Stimulated activated CD8-positive, alpha-beta memory T cell treated with anti-CD3 and anti-CD28 coated beads, Interleukin-4, amount 100 ng/mL, for 4 hours (primary cell): ENCODE measurements at places on chromosomes 13 and 19.

DNA sequence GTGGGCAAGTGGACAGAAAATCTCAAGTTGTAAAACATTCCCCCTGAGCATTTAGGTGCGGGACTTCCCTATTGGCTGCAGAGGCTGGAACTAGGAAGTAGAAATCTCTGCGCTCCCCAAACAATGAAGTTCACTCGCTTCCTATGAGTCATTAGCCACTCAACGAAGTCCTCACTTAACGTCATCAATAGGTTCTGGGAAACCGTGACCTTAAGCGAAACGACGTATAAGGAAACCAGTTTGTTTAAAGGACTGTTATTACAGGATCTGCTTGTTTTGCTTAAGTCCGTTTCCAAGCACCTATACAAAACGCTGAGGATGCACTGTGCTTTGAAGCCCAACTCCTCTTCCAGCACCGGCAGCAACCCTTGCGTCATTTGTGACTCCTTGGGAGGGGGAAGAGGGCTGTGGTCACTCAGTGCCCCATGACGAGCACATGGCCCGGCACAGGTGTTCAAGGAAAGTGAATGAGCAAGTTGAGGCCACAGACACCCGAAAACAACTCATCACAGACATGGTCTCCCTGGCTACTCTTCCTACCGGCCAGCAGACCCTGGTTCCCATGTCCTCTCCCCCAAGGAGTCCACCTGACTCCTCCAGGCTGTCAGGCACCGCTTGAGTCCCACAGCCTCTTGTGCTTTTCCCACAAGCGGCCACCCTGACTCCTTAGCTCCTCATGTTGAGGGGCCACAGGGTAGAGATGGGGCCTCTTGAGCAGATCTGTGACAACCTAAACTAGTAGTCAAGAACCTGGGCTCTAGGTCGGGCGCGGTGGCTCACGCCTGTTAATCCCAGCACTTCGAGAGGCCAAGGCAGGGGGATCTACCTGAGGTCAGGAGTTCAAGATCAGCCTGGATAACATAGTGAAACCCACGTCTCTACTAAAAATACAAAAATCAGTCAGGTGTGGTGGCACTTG, 4.8 kb downstream of the RPS16 start:
- no peak for DNase-seq

DNA sequence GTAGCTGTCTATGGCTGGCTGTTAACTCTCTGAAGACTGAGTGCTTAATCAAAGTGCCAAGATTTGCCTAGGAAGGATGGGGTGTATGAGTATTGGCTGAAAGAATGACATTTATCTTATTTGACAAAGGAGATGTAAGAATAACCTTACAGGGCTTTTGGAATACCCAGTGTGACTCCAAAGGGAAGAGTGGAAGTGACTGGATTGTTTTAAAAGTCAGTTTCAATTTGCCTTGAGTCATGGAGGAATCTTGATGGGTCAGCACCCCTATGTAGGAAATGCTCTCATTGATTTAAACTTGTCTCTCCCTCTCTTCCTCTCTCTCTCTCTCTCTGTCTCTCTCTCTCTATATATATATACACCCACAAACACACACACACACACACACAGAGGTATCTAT, 118.4 kb upstream of the CLDN10 start:
- DNase-seq = no peak

GRCh38 chr13:49560270-49561061, 24.9 kb downstream of the RCBTB1 start:
- no peak for DNase-seq

DNA sequence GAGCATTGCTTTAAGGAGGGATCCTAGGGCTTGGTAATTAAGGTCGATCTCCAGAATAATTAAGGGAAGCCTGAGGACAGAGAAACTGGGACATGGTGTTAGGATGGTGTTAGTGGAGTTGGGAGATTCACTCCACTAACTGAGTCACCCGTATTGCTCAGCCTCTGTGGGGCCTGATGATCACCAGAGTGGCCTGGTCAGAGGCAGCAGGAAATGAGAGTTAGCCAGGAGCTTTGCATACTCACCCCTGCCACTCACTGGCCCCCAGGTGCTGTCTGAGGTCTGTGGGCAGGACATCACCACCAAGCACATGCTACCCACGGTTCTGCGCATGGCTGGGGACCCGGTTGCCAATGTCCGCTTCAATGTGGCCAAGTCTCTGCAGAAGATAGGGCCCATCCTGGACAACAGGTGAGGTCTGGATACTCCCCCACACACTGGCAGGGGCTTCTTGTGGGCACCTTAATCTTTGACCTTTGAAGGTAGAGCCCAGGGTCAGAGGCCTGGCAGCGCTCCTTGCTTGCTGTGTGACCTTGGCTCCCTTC, 32.1 kb downstream of the PPP2R1A start:
- DNase-seq = no peak

DNA sequence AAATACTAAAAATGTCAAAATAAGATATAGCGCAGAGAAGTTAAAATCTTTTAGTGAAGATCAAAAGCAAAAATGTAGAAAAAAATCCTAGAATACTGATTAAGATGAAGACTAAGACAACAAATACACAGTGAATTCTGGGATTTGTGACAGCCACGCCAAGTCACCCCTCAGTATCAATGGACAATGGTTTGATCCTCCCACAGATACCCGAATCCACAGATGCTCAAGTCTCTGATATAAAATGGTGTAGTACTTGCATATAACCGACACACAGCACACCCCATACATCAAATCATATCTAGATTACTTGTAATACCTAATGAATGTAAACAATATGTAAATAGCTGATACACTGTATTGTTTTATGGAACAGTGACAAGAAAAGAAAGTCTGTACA, 5.9 kb downstream of the MIPEP start:
- DNase-seq = no peak

DNA sequence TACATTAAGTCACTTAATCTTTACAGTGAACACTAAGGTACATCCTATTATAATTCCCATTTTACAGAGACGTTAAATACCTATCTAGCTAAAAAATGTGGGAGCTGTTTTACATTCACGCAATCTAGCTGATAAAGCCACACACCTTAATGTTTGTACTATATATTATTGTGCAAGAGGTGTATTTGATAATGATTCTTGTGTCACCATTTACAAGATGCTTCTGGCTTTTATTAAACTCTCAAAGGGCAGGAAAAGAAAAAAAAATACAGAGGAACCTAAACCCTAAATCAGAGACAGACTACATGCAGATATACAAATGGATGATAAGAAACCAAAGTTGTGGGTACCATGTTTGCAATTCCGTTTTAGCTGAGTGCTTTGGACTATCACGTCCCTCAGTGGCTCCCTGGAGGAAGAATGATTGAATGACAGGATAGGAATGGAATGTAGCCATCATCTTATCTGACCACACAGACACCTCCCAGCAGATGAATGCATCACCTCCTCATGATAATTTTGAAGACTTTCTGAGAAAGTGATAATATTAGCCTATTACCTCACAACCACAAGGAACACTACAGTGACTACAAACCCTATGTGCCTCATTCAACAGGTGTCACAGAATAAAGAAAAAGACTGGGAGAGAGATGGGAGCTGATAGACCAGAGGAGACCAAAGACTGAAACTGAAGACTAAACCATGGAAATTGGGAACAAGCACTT, 230.5 kb upstream of the SERP2 start:
- DNase-seq = no peak

GRCh38 chr19:17454576-17455071, 6.1 kb downstream of the NXNL1 start:
- no peak for DNase-seq

DNA sequence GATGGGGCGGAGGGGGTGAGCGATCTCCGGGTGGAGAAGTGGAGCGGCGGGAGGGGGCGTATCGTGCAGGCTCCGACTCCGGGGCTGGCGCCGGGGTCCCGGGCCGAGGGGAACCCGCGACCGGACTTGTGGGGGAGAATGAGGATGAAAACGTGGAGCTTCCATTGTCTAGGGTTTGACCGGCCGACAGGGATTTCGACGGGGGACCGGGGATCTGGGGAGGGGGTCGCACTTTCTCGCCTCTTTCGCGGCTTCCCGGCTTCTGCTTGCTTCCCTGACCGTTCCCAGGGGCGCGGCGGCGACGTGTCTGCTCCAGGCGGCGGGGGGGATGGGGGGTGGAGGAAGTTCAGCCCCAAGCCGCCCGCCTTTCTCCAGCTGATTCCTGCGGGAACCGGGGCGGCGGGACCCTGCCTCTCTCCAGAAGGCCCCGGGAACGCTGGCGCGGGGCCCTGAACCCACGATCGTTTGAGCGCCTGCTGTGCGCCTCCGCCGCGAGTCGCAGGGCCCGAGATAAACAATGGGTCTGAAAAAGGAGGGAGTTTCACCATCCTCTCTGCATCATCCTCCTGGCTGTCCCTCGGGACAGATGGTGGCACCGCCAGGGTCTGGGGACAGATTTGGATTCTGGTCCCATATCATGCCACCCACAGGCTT, 790 bp downstream of the TPM4 start:
- no peak for DNase-seq

- no peak for DNase-seq
Measured at GRCh38 chr19:52651956-52652355, 13.8 kb upstream of the ZNF83 start.

DNA sequence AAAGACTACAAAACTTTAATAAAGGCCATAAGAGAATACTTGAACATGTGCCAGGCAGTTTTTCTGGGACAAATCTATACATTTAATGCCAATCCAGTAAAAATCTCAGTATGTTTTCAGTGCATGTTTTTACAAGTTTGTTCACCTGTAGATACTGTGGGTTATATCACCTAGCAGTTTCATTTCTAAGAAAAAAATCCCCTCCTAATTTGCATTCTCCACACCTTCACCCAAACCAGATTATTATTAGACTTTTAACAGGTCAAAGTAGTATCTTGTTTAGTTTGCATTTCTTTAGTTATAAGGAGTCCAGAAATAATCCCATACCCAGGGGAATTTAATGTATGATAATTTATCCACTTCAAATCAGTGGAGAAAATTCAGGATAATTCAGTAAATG, 17.0 kb upstream of the LPAR6 start:
- DNase-seq = no peak

DNA sequence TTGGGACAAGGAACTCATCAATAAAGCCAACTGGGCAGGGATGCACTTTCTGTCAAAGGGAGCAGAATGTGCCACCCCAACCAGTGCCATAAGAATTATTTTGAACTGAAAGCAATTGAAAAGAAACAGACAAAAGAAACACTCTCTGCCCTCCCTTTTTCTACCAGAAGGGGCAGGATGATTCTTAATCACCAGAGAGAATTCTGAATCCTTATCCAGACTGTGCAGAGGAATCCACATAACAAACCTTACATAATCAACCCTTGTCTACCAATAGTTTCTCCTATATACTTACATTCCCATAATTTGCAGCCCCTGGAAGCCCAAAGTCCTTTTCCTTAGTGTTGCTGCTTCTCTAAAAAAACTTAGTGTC, 520.7 kb upstream of the NBEA start:
- no peak for DNase-seq

DNA sequence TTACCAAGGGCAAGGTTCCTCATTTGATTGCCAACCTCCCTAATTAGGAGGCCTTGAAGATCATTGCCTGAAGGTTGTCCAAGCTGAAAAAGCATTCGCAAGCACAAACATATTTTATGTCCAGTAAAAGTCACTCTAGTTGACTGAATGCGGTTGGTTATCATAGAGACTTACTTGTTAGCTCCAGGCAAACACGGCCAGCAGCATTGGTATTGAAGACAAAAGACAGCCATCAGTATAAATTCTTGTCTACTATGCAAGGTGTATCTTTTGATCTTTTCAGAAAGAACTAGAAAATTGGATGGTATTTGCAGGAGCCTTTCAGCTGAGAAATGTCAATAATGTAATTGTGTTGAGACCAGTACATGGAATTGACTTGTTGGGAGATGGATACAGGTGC, 129.9 kb downstream of the GPC6 start:
- DNase-seq = no peak

DNA sequence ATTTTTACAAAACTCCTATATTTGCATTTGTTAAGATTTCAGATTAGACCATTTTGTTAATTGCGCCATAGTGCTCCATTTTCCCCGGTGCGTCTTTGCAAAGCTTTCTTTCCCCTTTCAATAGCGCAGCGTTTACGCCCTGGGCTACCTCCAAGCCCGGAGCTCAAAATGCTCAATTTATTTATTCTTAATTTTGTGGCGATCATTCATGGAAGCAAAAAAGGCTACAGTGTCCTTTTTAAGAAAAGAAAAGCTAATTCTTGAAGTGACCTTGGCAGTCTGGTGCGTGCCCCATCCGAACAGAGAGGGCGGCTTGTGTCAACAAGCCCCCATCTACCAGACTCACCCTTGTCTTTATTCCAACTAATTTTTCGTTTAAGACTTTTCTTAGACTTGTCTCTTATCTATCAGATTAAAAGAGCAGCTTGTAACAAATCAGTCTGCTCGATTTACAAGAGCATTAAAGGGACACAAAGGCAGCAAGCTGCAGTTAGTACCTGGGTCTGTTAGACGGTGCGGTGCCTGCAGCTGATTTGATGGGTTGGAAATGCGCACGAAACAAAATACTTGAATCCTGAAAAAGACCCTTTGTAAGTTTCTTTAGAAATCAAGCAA, 30.1 kb downstream of the GSX1 start:
- DNase-seq = no peak
